Effector CD8-positive, alpha-beta T cell (primary cell): ENCODE measurements at places on chromosomes 2 and 18.

DNA sequence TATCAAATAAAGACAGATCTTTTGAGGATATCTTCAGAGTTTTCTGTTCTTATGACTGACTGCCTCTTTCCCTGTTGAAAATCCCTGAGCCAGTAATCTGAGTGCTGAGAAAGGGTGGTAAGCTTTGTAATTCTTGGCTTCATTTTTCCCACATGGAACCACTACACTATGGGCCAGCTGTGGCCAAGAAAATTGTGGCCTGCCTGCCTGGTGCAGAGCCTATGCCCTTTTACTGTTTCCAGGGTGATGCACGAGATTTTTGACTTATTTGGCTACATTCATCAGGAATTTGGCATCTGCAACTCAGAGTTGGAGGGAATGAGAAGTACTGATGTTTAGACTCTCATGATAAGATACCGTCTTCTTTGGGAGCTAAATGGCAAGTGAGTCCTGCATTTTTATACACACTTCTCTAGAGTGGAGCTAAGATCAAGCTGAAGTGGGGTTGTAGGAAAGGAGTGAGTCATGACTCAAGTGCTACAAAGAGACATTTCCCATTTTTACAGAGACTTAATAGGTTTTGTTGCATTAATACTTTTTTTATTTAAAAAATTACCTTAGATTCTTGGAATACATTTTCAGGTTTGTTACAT is 328.2 kb upstream of the CDH7 start:
- DNase-seq = no peak

DNA sequence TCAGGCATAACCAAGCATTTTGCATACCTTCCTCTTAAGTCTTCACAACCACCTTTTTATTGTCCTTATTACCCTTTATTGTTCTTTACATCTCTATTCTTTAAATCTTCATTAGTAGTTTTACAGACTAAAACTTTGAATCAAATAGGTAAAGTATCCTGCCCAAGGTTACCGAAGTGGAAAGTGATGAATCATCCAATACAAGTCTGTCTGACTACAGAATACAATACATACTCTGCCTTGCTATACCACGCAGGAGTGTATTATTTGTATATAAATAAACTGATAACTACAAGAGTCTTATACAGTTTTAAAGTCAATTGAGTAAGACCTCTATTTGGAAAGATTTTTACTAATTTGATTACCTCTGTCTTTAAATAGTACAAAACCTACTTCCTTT is 196.0 kb downstream of the ZEB2 start:
- no peak for DNase-seq

GRCh38 chr2:231198291-231199173 is at the start of gene ARMC9:
ARMC9 (plus strand) TSS chr2:231198631; CDS start chr2:231206239, 7,608 bp downstream.
- DNase-seq = peak; percentile 59

- no peak for DNase-seq
Measured at GRCh38 chr18:6013171-6013810, 118.0 kb upstream of the TMEM200C start.

DNA sequence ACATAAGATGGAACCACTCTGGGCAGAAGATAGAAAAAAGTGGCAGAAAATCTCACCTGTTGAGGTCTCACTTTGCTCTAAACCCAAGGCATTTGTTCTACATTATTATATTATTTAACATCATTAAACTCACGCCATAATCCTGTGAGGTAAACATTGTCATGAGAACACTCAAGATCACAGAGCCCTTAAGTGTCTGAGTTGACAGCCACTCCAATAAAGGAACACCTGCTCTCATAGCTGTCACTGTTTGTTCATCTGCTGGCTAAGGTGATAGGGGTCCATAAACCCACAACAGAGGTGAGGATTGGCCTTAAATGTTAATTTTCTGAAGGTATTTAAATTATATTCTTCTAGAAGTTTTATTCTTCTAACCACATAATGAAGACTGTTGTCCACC is 439.7 kb downstream of the RIT2 start:
- no peak for DNase-seq

DNA sequence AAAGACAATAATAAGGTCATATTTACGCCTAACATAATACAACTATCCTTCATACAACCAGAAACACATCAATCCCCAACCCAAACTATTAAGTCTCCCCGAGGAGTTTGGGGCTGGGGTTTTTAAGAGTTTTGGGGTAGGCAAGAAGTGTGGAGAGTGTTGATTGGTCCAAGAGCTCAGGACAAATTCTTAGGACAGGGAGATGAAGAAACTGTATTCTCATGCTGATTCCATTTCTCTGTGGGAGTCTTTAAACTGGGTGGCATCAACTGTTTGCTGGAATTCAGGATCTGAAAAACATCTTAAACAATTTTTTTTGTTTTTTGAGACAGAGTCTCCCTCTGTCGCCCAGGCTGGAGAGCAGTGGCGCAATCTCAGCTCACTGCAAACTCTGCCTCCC is 25.6 kb upstream of the MTA3 start:
- no peak for DNase-seq

DNA sequence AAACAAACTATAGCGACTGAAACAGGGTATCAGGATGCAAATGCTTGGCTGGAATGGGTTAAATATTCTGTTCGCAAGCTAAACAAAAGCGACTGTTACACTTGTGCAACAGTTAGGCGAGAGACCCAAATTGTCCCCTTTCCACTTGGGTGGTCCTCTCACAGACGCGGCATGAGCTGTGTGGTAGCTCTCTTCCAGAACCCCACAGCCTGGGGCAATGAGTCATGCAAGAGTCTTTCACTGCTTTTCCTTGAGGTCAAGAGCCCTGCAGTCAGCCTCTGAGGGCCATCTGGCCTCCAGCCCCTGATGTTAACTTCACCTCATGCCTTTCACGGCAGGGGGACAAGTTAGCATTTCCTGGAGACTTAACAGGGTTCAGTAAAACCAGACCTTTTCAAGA is 25.7 kb downstream of the SULT1C4 start:
- no peak for DNase-seq

GRCh38 chr2:70958759-70959158 is 19.7 kb upstream of the ANKRD53 start:
- no peak for DNase-seq

GRCh38 chr2:102145107-102145506 is 2.6 kb downstream of the IL1R1 start:
- DNase-seq = no peak

- no peak for DNase-seq
Measured at GRCh38 chr2:113806217-113806913, 49.9 kb upstream of the SLC35F5 start.

DNA sequence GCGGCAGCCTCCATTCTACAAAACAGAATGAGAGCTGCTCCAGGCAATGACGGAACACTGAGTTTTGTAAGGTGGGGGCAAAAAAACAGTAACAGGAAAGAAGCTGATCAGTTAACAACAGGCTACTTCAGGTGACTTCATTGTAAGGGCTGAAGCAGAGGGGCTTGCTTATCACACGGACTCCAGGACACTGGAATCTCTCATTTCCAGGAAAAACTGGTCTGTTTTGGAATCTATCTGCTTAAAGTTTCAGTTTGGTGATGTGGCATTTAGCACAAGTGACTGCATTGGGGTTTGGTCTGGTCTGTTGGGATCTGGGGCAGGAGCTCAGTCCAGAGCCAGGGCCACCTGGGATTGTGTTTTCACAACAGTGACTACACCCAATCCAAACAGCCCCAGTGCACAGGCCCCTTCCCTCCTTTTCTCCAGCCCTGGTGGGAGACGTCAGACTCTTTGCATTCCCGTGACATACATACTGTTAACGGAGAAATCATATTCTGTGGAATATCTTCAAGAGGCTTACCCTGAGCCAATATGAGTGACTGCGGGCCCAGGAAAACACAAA is 14.1 kb downstream of the AMER3 start:
- no peak for DNase-seq

DNA sequence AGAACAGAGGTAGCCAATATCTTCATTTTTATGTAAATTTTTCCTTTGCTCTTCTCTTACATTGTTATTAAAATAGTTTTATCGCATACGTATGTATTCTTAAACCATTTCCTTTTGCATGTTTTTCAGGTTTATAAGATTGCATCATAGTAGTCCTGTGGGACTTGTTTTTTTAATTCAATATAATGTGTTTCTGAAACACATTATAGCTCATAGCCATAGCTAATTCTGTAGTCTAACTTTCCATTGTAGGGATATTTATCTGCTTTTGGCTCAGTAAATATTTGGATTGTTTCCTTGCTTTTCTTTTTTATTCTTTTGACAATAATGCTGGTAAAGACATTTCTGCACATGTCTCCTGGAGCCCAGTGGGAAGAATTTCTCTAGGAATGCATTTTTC is 484.3 kb downstream of the PTPRM start:
- DNase-seq = no peak

DNA sequence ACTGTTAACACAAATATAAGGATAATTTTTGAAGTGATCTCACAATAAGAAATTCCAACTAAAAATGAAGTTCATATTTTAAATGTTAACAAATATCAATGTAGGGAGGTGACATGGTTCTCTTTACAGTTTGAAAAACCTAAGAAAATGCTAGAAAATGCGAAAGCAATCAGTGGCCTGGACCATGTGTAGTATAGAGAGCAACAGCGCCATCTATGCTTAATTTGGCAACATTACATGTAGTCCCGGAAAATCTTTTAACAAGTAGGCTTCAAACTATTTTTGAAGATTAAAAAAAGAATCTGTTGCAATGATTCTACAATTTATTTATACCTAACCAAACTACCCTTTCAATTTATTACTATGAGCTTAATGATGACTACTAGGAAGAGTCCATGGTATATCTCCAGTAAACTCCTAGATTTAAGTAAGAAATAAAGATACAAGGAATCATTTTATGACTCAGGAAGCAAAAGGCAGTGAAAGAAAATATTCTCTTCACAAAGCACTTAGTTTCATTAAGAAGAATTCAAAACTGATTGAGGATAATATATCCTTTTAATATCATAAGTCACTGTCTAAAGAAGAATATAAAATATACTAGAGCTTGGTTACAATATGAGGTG is 33.3 kb downstream of the NDUFA10 start:
- DNase-seq = no peak

- DNase-seq = no peak
Measured at GRCh38 chr2:24375349-24376087, 15.2 kb upstream of the ITSN2 start.

GRCh38 chr2:8627019-8627691 is 54.7 kb upstream of the ID2 start:
- no peak for DNase-seq
